ENCODE measurements at places on chromosomes 16 and 17. TPM values are rescaled to one million over a fixed set of nuclear protein-coding genes. Genes with fewer than 3 reads are reported as not detected.

CA4 gene
- not detected for total RNA-seq

- DNase-seq: no peak
These were observed 11.1 kb downstream of the CPD start for GRCh38 chr17:30389756-30390300.

BTBD17 gene
- total RNA-seq: not detected

NLRC3 gene
- total RNA-seq: not detected

DNA sequence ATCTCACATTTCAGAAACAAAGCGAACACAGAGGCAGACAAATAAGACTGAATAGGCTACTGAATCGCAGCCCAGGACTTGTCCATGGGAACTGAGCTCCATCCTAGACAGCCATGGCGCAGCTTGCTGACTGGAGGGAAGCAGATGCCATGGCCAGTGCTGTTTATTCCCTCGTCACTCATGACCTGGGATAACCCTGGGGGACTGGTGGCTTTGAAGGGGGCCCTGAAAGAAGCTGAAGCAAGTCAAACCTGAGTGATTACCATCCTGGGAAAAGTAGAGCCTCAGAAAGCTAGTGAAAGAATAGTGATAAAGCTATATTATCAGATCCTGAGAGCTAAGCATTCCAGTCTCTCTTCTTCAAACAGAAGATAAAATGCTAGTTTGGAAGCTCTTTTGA is 94.1 kb downstream of the RPGRIP1L start:
- DNase-seq: no peak
